ENCODE measurements at places on chromosomes 11 and 22.

DNA sequence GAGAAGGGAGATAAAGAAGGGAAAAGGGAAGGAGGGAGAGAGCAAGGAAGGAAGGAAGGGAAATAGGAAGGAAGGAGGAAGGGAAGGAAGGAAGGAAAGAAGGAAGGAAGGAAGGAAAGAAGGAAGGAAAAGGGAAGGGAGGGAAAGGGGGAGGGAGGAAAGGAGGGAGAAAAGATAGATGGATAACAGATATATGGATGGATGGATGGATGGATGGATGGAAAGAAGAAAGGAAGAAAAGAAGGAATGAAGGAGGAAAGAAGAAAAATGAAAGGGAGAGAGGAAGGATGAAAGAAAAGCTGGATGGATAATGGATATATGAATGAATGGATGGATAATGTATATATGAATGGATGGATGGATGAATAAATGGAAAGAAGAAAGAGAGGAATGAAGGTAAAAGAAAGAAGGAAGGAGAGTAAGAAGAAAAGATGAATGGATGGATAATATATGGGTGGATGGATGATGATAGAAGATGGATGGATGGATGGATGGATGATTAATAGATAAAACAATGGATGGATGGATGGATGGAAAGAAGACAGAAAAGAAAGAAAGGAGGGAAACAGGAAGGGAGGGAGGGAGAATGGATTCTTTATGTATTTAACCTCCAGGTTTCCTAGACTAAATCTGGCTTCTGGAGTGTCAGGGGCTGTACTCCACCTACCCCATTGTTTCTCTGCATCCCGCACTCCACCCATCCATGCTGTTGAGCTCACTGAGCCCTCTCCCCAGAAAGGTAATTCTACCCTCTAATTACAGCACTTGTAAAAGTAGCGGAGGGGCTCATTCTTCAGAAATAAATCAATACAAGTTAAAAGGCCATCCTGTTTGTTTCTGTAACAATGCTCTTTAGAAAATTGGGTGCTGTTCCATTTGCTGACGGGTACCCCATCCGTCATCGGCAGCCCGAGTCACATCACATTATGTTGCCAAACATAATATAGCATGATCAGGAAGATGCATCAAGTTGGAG, 506.1 kb downstream of the MIAT start:
- no peak for DNase-seq

GRCh38 chr11:45752106-45752505, 52.8 kb upstream of the SLC35C1 start:
- DNase-seq = no peak

- no peak for DNase-seq
Measured at GRCh38 chr22:23649071-23649501, 17.0 kb upstream of the DRICH1 start.

DNA sequence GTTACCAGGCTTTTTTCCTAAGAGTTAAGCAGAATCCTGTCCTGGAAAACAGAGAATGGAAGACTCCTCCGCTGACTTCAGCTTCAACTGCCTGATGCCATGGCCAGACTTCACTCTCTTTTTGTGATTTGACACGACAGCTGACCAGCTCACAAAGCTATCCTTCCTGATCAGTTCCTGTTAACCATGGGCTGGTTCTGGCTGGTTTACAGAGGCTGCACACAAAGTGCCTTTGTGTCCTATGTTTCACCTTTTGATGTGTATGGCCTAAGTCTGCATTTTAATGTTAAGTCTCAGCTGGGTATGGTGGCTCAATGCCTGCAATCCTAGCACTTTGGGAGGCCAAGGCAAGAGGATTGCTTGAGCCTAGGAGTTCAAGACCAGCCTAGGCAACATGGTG, 11.1 kb downstream of the FOLR3 start:
- DNase-seq = no peak

GRCh38 chr11:78223320-78223954, 34.7 kb downstream of the USP35 start:
- no peak for DNase-seq

DNA sequence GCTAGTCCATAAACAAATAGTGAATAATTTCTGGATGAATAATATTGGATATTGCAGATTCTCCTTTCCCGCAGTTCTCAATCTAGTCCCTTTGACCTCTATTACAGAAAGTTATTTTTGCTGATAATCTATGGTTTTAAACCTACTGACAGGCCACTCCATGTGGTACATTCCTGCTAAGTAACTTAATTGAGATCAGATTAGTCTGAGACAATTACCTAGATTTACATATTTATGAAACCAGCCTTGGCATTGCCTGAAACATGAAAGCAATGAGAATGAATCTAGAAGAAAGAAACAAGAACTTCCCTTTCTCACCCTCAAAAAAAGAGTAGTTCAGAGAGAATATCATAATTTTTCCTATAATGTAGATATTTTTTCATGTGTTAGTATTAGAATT, 964.2 kb downstream of the JRKL start:
- no peak for DNase-seq

DNA sequence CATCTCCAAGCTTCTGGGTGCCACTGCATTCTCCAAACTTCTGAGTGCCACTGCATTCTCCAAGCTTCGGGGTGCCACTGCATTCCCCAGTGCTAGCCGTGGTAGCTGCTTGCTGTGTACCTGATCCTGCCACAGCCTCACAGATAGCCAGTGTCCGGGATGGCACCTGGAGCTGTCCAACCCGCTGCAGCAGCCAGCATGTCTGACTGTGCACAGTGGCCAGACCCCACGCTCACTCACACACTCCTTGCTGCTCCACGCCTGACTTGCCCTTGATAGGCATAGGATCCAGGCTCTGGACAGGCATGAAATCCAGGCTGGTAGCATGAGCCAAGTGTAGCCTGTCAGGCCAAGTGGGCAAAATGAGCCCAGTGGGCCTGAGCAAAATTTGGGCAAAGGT, 465.0 kb downstream of the GUCY1A2 start:
- DNase-seq = no peak

- no peak for DNase-seq
Measured at GRCh38 chr22:25219948-25220442, 556 bp downstream of the CRYBB2 start.

- no peak for DNase-seq
Measured at GRCh38 chr22:29050457-29050856, 11.2 kb downstream of the C22orf31 start.

- DNase-seq = no peak
Measured at GRCh38 chr22:43088627-43088983, 586 bp downstream of the TTLL1 start.

DNA sequence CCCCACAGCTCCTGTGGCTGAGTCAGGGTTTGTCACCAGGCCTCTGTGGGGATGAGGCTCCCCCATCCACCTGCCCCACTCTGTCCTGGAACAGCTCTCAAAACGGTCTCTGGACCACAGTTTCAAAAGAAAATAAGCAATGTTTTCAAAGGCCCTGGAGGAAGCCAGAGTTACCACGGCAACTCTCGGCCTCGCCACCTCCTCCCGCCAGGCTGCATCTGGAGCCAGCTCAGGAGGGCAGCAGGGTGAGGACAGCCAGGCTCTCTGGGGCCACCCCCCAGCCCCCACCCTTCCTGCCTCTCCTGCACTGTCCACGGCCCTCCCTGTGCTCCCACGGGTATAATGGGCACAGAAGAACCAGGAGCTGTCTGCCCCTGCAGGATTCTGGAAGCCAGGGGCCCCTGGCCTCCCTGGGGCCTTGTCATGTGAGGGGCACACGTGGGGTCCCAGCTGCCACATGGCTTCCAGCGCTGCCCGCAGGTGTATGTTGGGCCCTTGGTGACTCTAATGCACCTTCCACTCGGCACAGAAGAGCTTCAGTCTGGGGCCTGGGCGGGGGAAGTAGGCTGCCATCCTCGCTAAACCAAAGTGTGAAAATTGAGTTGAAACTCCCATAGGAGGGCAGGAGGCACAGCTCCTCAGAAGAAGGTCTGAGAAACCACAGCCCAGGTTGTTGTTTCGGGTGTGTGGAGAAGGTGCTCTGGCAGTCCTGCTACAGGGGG, 10.3 kb downstream of the CD81 start:
- no peak for DNase-seq

GRCh38 chr11:118789501-118790356, 1.2 kb downstream of the DDX6 start:
- no peak for DNase-seq

GRCh38 chr22:42366806-42367581, 65.2 kb downstream of the NFAM1 start:
- DNase-seq = no peak

GRCh38 chr11:16098526-16099205, 257.7 kb downstream of the SOX6 start:
- no peak for DNase-seq

DNA sequence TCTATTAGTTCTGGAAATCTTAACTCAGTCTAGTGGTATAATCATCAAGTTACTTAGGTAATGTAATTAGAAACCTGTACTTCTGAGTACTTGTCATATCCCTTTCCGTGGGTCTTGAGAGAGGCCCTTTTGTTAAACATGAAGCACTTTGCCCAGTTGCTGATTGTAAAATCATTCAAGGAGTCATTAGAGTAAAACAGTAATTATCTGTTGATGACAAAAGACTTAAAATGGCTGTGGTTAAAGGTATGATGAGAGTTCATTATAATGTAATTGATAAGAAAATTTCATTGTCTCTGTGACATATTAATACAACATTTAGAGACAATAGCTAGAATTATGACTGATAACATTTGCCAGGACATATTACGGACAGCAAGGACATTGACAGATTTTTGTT, 34.3 kb downstream of the PRR5L start:
- DNase-seq = no peak

DNA sequence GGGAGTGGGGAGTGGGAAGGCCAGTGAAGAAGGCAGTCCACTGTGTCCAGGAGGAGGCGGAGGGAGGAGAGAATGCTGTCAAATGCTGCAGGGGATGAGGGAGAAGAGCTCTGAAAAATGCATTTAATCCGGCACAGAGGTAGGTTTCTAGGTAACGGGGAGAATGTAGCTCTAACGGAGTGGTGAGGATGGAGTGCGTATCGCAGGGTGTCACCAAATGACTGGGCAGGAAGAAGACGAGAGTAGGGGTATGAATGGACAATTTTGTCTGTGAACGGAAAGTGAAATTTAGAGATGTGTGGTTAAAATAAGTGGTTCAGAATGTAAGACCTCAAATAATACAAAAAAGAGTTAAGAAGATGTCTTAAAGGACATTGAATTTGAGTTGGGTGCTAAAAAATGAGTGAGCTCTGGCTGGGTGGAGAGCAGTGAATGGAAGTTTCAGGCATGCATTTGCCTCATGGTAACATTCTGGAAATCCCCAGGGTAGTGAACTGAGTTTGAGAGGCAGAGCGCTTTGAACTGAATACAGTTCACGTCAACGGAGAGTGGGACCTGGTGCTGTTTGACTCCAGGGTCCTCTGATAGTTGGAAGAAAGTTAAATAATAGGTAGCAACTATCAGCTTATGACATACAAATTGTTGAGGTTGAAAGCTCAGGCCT, 81.3 kb upstream of the CADM1 start:
- DNase-seq = no peak

- no peak for DNase-seq
Measured at GRCh38 chr22:41480397-41480735, 11.4 kb downstream of the ACO2 start.

DNA sequence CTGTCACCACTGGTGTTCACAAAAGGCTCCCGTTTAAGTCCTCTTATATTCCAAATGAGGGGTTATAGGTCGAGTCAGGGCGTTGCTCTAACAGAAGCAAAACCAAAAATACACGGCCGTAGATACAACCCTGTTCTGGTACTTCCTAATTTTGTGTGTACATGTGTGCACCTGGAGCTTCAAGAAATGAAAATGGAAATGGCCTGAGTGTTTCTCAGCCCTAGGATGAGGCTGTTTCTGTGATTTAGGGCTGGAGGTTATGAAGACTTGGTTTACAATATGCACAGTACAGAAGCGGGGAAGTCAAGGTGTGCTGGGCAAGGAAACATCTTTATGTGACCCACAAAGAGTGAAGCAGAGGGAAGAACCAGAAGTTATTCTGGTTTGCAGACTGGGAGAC, 110.4 kb upstream of the OR4B1 start:
- no peak for DNase-seq

- no peak for DNase-seq
Measured at GRCh38 chr11:73267906-73268540, 4.1 kb upstream of the P2RY6 start.

GRCh38 chr22:50576070-50576469, 2.2 kb downstream of the CPT1B start:
- no peak for DNase-seq

DNA sequence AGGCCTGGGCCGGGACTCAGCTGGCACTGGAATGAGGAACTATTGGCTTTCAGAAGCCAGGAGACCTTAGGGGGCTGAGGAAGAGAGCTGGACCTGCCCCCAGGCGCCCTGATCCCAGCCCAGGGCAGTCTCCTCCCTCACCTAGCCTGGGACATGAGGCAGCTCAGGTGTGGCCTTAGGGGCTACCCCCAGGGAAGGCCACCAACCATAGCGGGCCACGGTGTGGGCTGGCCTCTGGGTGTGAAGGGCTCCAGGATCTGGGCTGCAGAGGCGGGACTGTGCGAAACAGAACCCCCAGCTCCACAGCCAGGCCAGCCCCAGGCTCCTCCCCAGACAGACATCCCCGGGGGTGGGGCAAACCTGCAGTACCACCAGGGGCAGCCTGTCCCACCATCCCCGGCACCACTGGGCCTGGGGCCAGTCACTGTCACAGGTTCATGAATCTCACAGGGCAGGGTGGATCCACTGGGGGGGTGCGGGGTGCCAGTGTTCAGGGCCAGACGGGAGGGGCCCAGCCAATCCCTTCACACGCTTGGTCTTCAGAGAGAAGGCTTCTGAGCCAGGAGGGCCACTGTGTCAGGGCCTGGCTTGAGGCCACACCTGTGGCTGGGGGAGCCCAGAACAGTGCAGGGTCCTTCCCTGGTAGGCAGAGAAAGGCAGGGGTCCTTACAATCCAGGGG, 3.5 kb downstream of the PLXNB2 start:
- DNase-seq = no peak

DNA sequence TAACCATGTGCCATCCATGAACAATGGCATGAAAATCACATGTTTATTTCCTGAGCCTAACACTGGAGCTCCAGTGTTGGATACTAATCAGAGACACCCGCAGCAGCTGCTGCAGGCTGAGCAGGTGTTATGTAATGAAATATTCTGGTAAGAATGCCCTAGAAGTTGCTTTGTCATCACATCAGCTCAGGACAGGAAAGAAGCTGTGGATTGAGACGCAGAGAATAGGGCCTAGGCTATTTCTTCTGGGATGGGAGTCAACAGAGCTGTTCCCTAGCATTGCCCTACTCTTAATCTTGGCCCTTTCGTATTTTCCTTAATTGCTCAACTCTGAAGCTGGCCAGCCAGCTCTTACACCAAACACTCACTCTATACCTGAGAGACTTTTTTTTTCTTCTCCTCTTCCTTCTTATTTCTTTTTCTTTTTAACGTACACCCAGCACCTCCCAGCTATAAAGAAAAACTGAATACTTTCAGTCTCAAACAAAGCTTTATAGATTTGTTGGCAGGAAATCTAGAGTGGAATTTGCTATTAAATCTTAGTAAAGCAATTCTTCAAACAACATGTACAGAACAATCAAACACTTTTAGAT, 31.9 kb downstream of the RASSF10 start:
- no peak for DNase-seq

DNA sequence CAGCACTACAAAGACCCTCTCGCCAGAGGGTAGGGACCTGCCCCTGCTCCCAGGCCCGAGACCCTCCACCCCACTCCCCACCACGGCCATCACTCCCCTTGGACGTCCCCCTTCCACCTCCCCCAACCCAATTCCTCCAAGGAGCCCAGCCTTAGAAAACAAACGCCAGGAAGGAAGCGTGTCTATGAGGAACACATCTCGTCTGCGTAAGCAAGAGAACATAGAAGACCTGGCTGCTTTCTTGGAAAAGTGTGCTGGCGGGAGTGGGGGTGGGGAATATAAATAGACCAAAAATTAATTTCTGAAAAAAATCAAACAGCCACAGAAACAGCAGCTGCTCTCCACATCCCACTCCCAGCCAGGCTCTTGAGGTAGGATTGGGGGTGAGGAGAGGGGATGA, 23.9 kb upstream of the IGSF9B start:
- no peak for DNase-seq
